Stimulated activated CD8-positive, alpha-beta memory T cell treated with anti-CD3 and anti-CD28 coated beads, Interleukin-7, amount 100 ng/mL, for 1 hour (primary cell): ENCODE measurements at places on chromosomes 6 and 20.

GRCh38 chr6:107114926-107115694 lies at the start of gene BEND3:
Gene BEND3 (minus strand): TSS chr6:107115515. CDS start chr6:107099285, 16,230 bp downstream.
- DNase-seq, result no peak

DNA sequence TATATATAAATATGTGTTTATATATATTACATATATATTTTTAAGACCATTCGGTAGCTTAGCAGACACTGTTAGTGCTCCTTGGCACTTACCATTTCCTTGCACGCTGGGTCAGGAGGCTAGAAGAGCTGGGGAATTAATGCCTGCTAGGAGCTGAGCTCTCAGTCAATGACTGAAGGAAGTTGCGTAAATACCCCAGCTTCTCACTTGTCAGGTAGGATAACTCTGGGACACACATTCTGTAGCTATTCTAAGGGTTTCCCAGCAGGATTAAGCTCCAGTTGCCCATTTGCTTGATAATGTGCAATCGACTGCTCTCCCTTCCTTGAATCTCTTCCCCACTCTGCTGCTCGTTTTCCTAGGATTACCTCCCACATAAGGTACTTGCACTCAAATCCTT lies 15.7 kb upstream of the DNAAF9 start:
- no peak for DNase-seq

DNA sequence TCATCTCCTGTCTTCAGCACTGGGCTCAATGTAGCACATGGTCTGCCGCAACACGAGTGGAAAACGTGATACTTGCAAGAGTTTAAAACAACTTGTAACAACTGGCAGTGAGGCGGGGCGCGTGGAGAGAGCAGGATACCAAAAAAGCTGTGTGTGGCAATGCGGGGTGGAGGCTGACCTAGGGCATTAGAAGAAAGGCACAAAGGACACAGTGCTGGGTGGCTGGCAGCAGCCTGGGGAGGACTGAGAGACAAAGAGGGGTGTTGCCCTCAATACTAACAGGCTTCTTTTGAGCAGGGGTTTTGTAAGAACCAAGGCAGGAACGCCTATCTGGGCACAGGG lies 1.5 kb upstream of the GFOD1 start:
- no peak for DNase-seq

GRCh38 chr6:30841644-30842504 lies 42.4 kb upstream of the DDR1 start:
- no peak for DNase-seq

- DNase-seq, result no peak
Measured at GRCh38 chr6:56555438-56555872, 87.2 kb downstream of the DST start.

GRCh38 chr6:139230391-139230840 lies 61.4 kb downstream of the TXLNB start:
- no peak for DNase-seq

GRCh38 chr6:30025186-30025585 lies 35.9 kb upstream of the POLR1H start:
- no peak for DNase-seq

- no peak for DNase-seq
Measured at GRCh38 chr20:58438970-58439808, 50.2 kb downstream of the VAPB start.

GRCh38 chr20:18738055-18738454 lies 75.5 kb upstream of the SCP2D1 start:
- DNase-seq, result no peak

DNA sequence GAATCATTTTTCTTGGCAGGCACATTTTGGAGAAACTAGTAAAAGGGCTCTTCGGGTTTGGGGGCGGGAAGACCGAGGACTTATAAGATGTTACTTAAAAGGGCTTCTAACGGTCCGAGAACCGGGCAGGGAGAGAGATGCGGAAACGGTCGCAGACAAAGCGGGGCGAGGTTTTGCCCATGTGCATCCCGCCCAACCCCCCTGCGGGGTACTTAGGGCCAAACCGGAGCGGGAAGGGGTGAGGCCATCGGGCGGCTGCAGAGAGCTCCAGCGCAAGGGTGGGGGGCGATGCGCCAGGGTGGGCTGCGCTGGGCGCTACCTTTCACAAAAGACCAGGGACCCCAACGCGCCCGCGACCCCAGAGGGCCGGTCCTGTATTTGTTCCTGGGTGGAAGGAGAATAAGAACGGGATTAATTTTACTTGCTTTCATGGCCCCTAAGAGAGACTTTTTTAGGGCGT lies 616 bp downstream of the TUBB start:
- no peak for DNase-seq

DNA sequence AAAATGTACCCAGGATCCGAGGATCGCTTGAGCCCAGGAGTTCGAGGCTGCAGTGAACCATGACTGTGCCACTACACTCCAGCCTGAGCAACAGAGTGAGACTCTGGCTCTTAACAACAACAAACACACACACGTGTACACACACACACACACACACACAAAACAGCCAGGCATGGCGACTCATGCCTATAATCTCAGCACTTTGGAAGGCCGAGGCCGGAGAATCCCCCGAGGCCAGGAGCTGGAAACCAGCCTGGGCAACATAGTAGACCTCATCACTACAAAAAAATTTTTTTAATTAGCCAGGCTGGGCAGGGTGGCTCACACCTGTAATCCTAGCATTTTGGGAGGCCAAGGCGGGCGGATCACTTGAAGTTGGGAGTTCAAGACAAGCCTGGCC lies 23.3 kb upstream of the ARFGEF2 start:
- no peak for DNase-seq

DNA sequence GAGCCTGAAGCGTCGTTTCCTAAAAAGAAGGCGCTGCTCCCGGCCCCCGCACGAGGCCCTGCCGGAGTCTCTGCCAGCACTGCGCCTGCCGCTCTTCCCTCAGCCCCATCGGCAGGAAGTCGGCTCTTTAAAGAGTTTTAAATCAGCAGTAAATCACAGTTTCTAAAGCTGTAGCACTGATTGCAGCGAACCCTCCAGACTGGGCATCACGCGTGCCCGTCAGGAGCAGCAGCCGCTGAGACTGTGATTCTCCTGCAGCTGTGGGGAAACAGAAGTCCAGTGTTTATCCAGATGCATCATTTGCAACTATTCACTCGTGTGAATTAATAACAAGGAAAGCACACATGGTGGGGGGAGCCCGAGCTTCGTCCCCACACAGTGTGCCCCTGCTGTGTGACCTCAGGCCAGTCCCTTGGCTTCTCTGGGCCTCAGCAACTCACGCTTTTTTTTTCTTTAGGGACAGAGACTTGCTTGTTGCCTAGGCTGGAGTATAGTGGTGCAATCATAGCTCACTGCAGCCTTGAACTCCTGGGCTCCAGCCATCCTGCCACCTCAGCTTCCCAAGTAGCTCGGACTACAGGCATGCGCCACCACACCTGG lies 28.3 kb downstream of the DLL1 start:
- no peak for DNase-seq

DNA sequence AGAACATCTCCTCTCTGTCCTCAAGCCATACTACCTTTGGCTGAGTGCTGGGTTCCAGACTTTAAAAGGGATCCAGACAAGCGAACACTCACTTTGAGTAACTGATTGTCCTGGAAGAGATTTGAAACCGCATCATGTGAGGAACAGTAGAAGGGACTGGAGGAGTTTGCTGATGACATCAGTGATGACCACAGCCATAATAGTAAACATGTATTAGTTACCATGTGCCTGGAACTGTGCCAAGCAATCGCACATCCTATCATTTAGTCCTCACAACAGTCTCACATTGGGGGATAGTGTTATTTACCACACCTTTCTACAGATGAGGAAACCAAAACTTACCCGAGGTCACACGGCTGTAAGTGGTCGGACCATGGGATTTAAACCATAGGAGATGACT lies 39.8 kb downstream of the ARMC2 start:
- no peak for DNase-seq

DNA sequence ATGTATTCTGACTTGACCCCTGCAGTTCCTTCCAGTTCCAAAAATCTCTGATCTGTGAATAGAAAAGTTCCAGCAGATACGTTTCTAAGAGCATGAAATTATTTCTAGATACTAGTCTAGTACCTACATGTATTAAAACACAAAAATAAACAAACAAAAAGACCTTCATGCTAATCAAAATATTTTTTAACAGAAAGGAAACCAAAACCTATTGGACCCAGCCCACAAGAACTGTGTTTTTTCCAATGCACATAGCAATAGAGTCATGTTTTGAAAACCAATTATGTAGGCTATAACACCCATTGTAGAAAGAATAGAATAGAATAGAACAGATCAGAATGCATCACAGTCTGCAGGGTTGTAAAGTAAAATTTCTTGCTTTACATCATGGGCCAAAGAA lies 158.6 kb upstream of the TNFAIP3 start:
- DNase-seq, result no peak

- no peak for DNase-seq
Measured at GRCh38 chr6:133890711-133891148, 1.8 kb downstream of the TCF21 start.

- DNase-seq, result no peak
Measured at GRCh38 chr6:146433881-146434731, 109.5 kb upstream of the RAB32 start.

DNA sequence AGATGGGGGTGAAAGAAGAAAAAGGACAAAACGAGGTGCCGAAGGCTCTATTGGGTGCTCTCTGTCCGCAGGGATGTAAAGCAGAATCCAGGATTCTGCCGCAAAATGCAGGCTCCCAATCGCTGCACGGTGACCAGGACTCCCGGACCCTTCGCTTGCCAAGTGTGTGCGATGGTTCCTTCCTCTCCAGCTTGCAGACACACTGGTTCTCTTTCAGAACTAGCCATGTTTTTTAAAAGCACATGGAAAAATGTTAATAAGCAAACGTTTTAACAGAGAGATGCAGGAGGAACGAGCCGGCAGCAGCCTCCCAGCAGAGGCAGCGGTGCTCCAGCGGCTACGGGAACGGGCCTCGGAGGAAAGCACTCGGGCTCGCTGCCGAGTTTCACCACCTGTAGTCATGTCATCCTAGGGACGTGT lies 59.6 kb downstream of the ZNF831 start:
- DNase-seq, result no peak

DNA sequence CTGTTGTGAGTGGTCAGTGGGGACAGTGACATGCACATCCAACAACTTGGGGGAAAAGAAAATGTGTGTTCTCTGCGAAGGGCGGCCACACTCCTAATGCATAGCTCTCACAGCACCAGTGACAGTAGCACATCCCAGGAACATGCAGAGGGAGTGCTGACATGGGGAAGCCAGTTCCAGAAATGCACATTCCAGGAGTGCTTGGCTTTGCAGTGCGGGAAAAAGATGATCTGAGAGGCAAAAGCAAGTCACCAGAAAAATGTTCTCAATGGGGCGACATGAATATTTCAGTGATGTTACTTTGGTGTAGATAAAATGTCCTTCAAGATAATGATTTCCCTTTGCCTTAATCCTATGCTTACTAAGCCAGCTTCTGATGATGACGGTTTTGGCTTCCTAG lies 42.9 kb upstream of the PDE10A start:
- DNase-seq, result no peak

DNA sequence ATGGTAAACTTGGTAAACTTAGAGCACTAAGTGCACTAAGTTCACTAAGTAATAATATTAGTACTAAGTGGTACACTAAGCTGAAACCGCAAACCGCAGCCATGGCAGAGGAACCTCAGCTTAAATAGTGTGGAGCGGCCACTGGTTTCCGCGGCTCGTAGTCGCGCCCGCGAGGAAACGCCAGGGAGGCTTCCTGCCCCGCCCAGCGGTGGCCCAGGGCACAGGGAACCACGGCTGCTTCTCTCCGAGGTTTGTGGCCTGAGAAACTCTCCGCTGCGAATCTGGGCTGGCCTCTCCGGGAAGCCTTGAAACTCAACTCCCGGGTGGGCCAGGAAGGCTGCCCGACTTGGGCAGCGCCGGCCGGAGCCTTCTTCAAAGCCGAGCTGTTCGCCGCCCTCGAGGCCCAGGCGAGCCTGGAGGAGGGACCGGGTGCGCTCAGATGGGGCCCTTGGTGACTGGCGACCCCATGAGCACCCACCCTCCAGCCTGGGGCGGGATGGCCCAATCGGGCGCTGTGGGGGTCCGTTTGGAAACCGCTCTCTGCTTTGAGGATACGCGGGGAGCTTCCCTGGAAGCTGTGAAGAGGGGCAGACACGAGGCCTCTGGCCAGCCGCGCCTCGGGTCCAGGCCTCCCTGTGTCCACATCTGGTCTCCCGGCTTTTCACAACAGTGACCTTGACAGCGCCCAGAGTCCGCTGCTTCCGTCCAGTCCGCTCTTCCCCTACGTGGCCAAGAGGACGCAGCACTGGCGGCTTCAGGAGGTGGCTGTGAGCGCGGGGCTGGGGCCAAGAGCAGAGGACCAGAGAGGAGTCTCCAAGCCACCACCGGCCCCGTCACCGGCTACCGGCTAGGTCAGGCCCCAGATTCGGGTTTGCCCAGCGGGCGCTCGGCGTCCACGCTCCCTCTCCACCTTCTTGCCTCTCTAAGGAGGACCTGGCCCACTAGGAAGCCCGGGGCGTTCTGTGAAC lies 25.4 kb upstream of the HLA-E start:
- peak; percentile 51 for DNase-seq
